ENCODE measurements at places on chromosomes 6 and 20.

GRCh38 chr6:30135147-30135546 is 793 bp upstream of the TRIM40 start:
- DNase-seq, result no peak

DNA sequence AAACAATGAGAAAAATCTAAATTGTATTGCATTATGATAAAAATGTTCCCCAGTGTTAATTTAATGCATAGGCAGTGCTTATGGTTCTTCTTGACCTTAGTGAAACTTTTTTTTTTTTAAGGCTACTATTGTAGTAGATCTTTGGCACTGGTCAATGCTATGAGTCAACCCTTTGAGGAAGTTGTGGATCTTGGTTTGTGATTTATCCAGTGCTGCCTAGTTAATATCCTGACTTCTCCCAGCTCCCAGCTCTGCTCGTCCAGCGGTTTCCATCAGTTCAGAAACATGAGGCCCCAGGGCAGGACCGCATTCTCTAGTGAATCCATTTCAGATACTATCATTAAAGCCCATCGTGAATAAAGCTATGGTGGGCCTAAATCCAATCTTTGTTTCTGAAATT is 364.5 kb upstream of the JARID2 start:
- DNase-seq, result no peak

- DNase-seq, result no peak
Observed at GRCh38 chr20:25020345-25020744, 27.8 kb upstream of the APMAP start.

DNA sequence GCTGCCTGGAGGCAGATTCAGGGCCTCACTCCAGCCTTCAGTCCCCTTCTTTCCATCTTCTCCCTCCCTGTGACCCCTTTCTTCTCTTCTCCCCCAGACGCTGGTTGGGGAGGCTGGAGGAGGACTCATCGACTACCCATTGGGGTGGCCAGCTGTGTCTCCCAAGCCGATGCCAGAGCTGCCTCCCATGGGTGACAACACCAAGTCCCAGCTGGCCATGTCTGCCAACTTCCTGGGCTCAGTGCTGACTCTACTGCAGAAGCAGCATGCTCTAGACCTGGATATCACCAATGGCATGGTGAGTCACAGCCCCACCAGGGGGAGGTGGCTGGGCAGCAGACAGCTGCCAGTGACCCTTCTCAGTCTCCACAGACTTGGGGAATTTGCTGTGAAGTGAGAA is 12.9 kb downstream of the BPIFB4 start:
- DNase-seq, result no peak

- no peak for DNase-seq
Observed at GRCh38 chr6:12851123-12851695, 134.6 kb downstream of the PHACTR1 start.

DNA sequence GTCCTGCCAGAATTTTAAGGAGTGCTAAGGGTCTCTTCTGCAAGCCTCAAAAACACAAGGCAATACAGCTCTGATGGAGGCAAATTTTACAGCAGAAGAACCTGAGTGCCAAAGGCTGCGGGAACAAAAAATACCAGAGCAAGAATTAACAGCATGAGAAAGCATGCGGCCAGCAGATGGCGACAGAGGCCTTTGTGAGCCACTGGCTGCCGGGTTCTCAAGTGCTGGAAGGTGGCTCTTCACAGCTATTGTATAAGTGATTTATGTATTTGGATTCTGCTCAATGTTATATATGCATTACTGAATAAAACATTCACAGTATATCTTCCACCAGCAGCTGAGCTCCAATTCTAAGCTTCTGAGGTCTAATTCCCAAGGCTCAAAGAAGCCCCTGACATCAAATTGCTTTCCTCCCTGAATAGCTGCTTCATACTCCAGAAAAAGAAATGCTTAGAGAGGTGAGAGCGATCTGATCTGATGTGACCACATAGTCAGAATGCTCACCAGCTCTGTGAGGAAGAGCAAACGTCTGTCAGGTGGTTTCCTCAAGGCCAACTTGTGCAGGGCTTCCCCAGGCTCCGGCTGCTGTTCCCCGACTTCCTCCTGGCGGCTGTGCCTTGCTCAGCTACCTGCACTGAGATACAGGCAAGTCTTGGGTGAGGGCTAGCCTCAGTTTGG is 58.6 kb downstream of the PPP1R3G start:
- peak; percentile 66 for DNase-seq

- DNase-seq, result no peak
Observed at GRCh38 chr20:21796059-21796458, 90.6 kb downstream of the PAX1 start.

GRCh38 chr20:55456316-55456940 is 548.9 kb downstream of the CBLN4 start:
- no peak for DNase-seq

DNA sequence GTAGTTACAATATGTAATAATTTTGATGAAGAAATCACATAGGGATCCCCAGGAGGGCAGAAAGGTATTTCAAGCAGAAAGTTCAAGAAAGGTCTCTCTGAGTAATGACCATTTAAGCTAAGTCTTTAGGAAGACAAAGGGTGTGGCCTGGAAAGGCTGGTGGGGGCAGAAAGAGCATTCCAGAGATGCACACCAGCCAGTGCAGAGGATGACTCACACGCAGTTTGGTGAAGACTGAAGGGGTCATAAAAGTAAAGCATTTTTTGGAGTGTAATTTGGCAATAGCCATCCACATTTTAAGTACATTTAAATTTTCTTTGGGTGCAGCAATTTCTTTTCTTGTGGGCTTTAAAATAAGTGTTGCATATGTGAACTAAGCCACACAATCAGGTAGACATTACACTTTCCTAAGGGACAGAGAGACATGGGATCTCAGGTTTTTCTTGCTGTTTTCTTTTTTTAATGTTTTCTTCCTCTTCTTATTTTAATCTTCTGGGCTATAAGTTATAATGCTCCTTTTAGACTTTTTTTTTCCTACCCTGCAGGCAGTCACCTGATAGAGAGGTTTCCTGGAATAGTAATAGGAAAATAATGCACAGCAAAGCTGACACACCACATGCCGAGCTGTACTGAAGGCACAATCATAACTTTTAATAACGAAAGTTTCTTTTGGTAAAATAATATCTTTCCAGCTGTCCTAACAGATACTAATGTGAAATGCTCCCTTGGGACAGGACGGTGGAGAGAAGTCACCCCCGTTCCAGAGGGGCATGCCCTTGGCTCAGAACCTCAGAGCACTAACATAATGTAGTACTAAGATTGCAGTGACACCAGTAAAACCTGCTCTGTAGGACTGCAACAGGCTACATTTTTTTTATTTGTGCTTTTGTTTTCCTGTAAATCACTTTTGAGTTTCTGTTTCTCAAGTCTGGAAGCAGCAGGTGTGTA is 49.6 kb upstream of the PTPRK start:
- DNase-seq, result no peak

- DNase-seq, result no peak
Observed at GRCh38 chr20:63821811-63822210, 9.3 kb downstream of the ZBTB46 start.

DNA sequence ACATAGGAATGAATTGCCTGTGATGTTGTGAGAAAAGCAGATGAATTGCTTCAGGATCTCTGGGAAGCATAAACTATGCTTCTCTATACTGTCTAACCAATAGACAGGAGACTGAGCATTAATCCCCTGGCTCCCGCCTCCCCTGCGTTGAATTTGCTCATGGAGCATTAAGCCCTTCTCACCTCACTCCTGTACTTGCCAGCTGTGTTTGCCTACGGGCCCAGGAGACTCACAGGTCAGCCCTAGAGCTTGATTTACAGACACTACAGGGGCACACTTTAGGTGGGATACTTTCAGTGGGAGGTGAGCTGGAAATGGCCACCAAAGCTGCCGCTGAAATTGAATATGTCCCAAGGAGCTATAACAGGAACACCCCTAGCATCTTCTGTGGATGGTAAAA is 418.7 kb downstream of the CBLN4 start:
- DNase-seq, result no peak

GRCh38 chr6:88970301-88970700 is 6.9 kb upstream of the RNGTT start:
- DNase-seq, result no peak

GRCh38 chr6:153537422-153537821 is 406.3 kb upstream of the RGS17 start:
- no peak for DNase-seq

DNA sequence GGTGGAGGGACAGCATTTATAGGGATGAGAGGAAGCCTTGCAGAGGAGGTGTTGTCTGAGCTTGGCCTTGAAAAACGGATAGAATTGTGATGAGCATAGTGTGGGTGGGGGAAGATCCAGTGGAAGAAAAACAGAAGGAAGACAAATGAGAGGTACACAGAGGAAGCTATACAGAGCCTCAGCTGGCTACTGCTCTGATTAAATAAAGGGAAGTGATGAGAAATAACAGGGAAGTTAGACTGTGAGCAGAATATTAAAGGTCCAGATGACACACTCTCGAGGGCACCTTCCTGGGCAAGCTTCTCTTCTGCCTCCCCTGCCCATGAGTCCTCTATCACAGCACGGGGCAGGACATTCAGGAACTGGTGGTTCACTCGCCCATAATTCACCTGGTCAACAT is 182.3 kb downstream of the KIF16B start:
- DNase-seq, result no peak

- no peak for DNase-seq
Observed at GRCh38 chr6:47648031-47648430, 50.3 kb upstream of the ADGRF4 start.

DNA sequence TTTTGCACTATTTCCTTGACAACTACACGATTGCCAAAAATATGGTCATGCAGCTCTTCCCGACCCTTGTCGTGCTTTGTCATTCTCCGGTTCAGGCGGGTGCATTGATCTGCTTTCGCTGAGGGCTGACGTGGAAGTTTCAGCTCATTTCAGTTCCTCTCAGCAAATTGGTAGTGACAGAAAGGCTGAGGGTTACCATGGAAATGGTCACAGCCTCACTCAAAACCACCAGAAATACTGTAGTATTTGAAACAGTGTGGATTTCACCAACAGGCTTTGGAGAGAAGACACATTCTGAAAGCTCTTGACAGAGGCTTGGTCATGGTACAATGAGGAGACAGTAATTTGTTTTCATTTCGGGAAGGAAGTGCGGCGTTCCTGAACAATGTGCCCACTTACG is 99.7 kb upstream of the EXOC2 start:
- no peak for DNase-seq

DNA sequence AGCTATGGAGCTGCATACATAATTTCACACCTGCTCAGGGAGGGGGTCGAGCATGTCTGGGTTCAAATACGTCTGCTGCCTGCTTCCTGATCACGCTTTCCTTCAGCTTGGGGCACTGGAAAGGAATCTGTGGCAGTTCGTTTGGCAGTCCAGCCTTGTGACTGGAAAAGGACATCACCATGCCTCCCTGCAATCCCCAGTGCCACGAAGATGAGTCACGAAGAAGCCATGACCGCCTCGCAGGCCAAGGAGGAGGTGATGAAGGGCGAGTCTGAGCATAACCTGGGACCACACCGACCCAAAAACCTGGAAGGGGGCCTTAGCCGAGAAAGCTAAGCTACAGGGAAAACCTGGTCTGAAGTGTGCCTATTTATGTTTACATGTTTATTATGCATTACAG is 13.1 kb downstream of the JAG1 start:
- no peak for DNase-seq

GRCh38 chr6:133707456-133707855 is 181.5 kb upstream of the TCF21 start:
- no peak for DNase-seq

DNA sequence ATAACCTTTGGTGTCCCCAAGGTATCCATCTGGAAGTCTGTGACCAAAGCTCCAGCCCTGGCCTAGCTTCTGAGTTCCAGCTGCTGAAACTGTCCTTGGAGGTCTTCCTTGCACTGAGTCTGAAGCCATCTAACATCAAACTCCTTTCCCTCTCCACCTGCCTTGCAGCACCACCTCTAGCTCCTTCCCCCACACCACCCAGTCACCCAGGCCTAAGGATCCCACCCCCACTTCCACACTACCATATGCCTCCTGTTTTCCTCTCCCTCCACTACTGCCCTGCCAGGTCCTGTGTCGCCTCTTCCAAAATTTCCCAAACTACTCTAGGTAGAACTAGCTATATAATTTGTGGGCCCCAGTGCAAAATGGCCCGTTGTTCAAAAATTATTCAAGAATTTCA is 10.8 kb upstream of the MATN4 start:
- DNase-seq, result no peak

- DNase-seq, result no peak
Observed at GRCh38 chr6:97462938-97463598, 180.1 kb upstream of the MMS22L start.

DNA sequence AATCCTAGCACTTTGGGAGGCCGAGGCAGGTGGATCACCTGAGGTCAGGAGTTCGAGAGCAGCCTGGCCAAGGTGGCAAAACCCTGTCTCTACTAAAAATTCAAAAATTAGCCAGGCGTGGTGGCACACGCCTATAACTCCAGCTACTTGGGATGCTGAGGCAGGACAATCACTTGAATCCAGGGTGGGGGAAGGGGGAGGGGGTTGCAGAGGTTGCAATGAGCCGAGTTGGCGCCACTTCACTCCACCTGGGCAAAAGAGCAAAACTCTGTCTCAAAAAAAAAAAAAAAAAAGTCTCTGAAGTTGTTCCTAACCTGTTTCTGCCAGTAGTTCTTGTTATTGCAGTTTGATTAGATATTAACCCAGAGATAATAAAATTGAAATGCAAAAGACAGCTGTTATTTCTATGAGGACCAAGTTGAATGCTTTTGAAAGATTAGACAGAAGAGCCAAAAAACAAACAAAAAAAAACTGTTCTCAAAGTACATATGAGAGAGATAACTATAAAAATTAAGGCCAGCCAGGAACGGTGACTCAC is 22.6 kb downstream of the PIGU start:
- DNase-seq, result no peak

GRCh38 chr6:154738551-154738961 is 5.3 kb downstream of the SCAF8 start:
- no peak for DNase-seq

DNA sequence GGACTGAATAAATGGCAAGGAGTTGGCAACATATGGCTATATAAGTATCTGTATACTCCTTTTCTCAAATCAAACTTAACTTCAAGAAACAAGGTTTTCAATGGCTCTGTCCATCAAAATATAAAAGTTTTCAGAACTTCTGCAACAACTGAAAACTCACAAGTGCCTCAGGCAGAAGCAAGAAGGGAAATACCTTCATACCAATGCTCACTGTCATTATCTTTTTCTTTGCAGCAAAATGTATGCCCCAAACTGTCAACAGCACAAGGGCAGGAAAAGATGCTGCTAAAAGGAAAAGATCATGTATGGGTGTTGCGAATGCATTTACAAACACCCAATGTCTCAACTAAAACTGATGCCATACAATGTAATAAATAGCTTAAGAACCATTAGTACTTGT is 45.9 kb downstream of the PTPRK start:
- DNase-seq, result no peak

- no peak for DNase-seq
Observed at GRCh38 chr6:162602759-162603158, 124.8 kb downstream of the PRKN start.

- no peak for DNase-seq
Observed at GRCh38 chr20:8901237-8902025, 167.5 kb upstream of the PLCB4 start.

GRCh38 chr6:108632441-108632840 is 71.7 kb downstream of the FOXO3 start:
- no peak for DNase-seq
